ENCODE measurements at places on chromosomes 7 and 10. TPM values are rescaled to one million over a fixed set of nuclear protein-coding genes. Genes with fewer than 3 reads are reported as not detected.

- DNase-seq = no peak
Measured at GRCh38 chr10:48239618-48240017, 34.9 kb downstream of the FRMPD2 start.

- DNase-seq = no peak
Measured at GRCh38 chr10:32379318-32379949, 32.5 kb upstream of the EPC1 start.

DNA sequence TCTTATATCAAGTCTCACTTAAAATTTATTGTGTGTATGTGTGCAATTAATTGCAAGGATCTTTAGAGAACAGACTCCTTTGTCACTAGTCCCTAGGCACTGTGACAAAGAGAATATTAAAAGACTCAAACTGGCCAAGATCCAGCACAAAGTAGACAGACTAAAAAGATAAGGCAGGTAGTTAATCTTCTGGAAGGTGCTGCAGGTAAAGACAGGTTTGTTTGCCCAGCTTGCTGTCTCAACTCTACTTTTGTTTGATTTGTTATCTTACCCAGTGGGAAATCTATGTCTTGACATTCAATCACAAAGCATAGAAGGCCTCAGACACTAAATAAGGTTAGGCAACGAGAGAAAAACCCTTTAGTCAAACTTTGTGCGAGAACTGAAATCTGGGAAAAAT lies 807.9 kb upstream of the LRRN3 start:
- no peak for DNase-seq

GRCh38 chr7:142637240-142637639 lies 112.0 kb upstream of the PRSS1 start:
- no peak for DNase-seq

- DNase-seq = no peak
Measured at GRCh38 chr7:988963-989529, 6.1 kb downstream of the CYP2W1 start.

- DNase-seq = no peak
Measured at GRCh38 chr7:29877196-29877595, 70.9 kb downstream of the WIPF3 start.

GRCh38 chr7:131225619-131226513 lies 101.8 kb upstream of the MKLN1 start:
- DNase-seq = peak; percentile 69

DNA sequence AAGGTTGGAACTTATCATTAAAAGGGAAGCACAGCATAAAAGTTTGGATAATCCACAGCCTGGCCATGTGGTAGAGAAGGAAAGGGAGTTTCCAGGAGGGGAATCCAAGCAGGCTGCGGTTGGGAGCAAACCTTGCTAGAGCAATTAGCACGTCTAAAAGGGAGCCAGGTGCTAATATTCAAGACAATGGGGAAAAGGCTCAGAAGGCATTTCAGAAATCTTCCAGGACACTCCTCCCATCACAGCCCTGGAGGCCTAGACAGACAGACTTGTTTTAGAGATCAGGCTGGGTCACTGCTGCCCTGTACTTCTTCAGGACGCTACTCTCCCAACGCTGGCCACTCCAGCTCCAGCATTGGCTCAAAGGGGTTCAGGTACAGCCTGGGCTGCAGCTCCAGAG lies 96.2 kb upstream of the KAT6B start:
- DNase-seq = no peak

- no peak for DNase-seq
Measured at GRCh38 chr10:5070648-5071410, 23.4 kb upstream of the AKR1C3 start.

DNA sequence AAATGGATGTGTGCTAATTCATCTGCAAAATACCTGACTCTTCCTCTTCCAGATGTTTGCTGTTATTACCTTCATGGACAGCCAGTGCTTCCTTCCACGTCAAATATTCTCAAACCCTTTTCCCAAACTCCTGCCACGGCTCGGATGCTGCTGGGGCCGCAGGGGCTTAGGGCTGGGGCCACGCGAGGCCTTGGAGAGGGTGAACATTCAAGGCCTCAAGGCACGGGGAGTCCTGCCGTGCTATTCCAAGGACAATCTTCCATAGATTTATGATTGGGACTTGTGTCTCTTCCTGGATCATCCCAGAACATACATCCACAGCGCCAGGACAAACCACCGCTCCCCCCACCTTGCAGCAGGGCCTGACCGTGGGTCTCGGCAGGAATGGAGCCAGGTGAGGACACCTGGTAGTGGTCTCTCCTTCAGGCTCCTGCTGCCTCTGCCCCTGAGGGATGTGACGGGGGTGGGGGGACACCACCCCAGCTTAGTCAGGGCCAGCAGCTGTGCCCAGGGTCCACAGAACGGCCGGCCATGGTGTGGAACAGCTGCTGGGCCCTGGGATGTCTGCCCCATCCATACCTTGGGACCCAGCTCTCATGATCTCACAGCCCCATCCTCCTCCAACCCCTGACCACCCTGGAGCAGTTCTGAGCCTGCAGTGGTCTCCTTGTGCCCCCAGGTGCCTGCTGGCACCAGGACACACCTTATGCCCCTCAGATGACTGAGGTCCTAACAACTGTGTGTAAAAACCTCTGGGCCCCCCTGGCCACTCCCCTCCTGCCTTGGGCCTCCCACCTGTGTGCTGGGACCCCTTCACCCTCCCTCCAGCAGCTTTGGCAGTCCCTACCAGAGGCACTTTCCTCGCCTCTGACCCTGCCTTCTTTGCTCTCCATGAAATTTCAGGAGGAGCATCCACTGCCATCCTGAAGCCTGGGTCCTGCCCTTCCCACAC lies 16.7 kb downstream of the VIPR2 start:
- no peak for DNase-seq

DNA sequence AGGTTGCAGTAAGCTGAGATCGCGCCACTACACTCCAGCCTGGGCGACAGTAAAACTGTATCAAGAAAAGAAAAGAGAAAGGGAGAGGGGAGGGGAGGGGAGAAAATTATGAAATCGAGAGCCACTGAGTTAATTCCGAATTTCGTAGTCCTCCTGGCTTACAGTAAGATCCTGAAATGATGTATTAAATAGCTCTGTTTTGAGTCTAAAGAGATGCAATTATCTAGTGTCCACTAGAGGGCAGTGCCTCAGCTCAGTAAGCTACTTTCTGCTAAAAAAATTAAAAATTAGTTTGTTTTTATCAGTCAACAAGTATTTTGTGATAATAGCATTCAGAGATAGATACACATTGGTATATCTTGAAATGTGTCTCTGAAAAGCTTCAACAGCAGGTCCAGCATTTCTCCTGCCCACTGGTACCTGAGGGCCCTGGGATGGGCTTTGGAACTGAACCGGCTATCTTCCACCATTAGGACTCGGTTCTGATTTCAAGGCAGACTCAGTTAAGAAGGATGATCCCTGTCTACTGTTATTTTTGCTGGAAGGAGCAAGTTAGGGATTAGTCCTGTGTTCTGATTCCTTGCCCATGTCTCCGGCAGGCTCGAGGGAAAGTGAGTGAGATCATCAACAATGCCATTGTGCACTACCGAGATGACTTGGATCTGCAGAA lies 19.5 kb downstream of the TSPAN33 start:
- no peak for DNase-seq

DNA sequence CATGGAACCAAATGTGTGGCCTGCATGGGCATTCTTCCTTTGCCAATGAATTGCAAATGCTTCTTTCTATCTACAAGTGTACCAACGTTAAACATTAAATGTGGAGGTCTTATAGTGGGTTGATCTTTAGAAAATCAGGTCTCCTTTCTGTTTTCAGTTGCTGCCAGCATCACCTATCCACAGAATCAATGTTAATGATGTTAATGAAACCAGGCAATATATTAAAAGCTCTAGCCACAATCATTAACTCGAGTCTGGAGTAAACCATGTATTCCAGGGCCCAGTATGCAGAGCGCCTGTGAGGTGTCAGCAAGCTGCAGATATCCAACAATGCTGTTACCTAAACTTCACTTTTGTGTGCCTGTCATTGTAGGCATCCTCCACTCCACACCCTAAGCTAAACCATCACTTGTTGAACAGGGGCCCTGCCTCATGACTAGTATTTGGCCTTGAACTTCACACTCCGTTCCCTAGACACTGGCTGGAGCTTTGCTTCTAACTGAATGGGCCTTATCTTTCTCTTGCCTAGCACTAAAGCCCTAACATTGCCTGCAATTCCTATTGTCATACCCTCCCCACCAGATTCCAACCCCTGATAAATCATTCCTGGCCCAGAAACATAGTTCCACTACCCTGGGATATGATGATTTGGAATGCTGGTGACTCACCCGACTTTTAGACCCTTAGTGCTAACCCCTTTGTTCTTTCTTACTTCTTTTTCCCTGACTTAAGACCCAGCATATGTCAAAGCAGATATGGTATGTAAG lies 24.3 kb upstream of the ITGB8 start:
- no peak for DNase-seq

DNA sequence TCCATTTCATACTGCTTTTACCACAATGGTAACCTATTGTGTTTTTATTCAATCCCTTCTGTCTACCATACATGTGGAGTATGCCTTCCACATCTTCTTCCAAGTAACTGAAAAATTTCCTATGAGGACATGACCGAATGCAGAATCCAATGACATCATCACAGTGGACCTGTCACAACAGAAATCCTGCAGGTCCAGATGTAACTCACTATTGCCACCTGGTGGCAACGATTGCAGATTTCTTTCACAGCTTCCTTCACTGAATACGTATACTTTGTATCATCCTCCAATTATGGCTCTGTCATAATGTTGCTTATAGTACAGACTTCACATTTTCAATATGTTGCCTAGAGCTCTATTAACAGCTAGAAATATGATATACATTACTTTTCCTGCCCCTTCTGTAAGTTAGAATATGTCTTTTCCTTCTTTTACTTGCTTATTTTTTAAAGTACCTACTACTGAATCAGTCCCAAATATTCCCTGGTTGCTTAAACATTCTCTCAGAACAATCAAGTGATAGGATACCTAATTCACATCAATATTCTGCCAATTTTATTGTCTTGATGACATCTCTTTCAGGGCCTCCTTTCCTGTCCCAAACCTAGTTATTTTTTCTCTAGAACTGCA lies 45.4 kb downstream of the SLC13A1 start:
- peak; percentile 68 for DNase-seq

DNA sequence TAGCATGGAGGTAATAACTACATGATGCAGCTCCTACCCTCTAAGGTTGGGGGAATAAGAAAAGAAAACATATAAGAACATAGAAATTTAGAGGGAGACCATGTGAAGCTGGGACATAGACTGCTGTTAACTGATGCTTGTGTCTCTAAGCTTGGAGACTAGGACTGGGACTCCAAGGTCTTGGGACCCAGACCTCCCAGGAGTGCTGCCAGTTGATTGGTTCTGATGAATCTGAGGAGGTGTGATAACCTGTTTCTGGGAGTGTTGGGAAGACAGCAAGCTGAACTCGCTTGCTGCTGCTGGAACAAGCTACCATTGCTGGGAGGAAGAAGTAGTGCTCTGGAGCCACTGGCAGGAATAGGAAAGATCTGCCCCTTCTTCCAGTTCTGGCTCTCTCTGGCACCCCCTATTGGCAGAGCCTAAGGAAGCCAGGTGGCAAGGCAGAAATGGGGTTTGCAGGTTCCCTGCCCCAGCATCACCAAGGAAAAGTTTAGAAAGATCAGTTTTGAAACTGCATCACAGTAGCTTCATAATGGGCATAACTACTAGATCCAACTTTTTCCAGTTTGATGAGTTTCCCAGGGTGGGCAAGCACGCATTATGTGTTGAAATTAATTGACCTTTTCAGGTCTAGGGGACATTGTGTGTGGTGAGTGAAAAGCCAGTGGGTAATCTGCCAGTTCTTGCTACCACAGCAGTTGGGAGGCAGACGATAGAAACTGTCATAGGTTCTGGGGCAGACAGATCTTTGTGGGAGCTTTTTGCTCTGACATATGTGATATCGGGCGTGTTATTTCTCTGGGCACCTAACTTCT lies 140.7 kb downstream of the SND1 start:
- peak; percentile 41 for DNase-seq

DNA sequence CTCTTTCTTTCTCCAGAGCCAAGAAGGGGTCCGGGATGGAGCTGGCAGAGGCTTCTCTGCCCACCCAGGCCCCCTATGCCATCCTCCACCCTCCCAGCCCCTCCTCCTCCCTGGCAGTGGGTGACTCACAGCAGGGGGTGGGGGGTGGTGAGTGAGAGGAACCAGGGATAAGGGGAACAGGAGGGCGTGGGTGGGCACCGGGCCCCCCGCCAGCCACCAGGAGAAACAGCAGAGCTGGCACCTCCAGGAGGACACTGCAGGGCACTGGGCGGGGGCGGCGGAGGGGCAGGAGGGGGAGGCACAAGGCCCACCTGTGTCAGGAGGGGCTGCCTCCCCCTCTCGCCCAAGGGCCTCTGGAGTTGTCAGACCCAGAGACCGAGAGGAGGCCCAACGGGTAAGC lies 56.0 kb downstream of the CAMK2B start:
- no peak for DNase-seq

- DNase-seq = no peak
Measured at GRCh38 chr7:102908676-102909075, 4.1 kb upstream of the LRRC17 start.

DNA sequence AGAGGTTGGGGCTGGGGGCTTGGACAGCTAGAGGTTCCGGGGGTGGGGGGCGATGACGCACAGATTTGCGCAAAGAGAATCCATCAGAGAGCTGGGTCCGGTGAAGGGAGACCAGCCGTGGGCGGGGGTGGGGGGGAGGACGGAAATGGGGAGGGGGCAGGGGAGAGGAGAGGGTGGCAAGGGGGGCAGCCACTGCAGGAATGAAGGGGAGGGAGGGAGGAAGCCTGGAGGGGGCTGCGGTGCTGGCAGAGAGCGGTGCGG lies 1.2 kb upstream of the VGF start:
- no peak for DNase-seq

DNA sequence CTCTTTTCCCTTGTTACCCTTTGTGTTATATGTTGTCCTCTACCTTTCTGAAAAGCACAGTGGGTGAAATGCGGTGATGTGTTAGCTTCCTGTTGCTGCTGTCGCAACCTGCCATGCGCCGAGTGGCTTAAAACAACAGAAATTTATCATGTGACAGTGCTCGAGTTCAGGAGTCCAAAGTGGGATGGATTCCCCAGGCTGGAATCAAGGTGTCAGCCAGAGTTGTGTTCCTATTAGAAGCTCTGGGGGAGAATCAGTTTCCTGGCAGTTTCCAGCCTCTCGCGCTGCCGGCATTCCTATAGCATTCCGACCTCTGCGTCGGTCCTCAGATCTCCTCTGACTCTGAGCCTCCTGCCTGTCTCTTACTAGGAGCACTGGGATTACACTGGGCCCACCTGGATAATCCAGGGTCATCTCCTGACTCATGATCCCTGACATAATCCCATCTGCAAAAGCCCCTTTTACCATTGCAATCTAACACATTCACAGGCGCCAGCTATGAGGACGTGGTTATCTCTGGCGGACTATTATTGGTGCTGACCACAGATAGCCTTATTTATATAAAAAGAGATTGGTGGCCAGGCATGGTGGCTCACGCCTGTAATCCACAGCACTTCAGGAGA lies 207.5 kb downstream of the CUX1 start:
- DNase-seq = no peak

EZH2 gene
- 54.1 TPM for polyA plus RNA-seq

HTR5A gene
- not detected for polyA plus RNA-seq

C10orf143 gene
- 4.9 TPM for polyA plus RNA-seq

INSYN2A gene
- 1.7 TPM for polyA plus RNA-seq

GDF2 gene
- polyA plus RNA-seq = 0.38 TPM

SVIL gene
- polyA plus RNA-seq = 58.5 TPM

TCERG1L gene
- 0.44 TPM for polyA plus RNA-seq

TAC1 gene
- polyA plus RNA-seq = not detected
